Cerebellum (tissue), 4 donors: ENCODE measurements at places on chromosomes 12 and 14.
A peak's percentile ranks its signal among the peaks of the same experiment; 100 is the strongest.

DNA sequence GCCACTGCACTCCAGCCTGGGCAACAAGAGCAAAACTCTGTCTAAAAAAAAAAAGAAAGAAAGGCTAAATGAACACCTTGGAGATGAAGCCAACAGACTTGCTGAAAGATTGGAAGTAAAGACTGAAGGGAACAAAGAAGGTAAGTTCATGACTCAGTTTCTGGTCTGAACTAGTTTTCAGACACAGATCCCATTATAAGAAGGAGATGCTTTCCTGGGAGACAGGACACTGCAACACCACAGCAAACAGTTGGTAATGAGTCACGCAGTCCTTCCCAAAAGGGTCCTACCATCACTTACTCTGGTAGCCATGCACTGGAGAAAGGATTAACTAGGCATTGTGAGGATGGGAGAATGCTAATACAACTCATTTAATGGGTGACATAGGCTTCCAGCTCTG lies 97.2 kb downstream of the SSPN start:
- DNase-seq = no peak

- DNase-seq = no peak
Observed at GRCh38 chr14:23865502-23865901, 88.1 kb upstream of the DHRS4 start.

- peak; percentile 65 for DNase-seq
Observed at GRCh38 chr12:121128908-121129810, 3.5 kb upstream of the P2RX7 start.

DNA sequence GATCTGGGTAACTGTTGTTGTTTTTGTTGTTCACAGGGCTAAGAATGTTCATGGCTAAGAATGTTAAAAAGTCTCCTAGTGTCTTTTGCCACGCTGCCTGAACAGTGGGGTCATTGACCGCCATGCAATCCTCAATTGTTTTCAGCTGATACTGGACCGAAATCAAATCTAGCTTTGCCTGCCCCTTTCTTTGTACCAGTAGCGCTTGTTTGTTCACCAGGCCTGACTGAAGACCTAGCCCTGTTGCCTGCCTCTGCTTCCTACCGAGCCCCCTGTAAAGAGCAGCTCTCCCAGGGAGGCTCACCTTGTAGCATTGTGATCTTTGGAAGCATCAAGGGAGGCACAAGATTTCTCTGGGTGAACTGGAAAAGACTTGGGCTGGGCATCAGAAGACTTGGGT lies 6.7 kb downstream of the PSEN1 start:
- DNase-seq = no peak

DNA sequence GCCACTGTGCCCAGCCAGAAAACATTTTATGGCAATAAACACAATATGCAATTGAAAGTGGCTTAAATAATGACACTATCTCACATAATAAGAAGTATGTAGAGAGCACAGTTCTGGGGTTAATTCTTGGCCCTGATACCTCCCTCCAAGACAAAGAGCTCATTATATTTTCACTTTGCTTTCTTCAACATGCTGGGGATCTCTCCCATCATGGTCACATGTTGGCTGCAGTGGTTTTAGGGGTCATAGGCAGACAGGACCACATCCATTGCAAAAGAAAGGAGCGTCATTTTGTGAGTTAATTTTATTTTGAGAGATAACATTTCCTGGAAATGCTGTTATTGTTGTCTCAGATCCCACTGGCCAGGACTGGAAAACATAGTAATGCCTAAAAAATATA lies 8.3 kb upstream of the SLC38A2 start:
- DNase-seq = no peak

DNA sequence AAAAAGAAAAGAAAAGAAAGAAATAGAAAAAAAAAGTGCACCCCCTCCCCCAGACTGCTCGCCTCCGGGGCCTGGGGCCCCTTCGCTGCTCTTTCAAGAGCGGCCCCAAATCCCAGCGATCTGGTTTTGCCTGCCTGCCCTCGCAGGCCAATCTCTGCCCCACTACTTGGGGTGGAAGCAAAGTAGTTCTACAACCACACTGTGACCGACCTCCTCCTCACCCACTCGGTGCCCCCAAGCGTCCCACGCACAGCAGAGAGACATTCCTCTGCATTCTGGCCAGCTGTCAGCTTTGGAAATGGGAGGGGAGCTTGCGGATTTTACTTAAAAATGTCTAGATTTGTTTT lies 2.4 kb upstream of the TBX3 start:
- DNase-seq = no peak

DNA sequence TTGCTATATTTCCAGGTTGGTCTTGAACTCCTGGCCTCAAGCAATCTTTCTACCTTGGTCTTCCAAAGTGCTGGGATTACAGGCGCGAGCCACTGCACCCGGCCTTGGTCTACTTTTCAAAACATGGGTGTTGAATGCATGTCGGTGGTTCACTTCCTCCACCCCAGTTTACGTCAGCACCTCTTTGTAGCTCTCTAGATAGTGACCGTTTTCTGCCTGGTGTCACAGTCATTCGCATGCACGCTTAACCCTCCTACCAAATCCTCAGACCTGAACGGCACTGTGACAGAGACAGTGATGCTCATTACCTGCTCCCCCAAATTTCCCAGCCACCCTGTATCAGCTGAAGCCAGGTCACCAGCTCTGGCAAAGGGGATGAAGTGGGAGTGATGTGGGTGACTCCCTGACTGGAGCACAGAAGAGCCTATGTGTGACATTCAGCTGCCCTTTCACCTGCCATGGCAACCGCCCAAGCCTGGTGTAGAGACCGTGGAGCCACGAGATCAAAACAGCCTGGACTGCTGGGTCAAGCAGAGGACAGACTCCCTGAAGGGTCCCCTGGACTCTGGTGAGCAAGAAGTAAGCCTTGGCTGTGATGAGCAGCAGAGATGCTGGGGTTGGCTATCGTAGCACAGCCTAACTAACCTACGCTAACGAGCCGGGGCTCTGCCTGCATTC lies 66.2 kb upstream of the GPR68 start:
- DNase-seq = no peak

GRCh38 chr12:81176796-81177195 lies 98.9 kb downstream of the ACSS3 start:
- no peak for DNase-seq

DNA sequence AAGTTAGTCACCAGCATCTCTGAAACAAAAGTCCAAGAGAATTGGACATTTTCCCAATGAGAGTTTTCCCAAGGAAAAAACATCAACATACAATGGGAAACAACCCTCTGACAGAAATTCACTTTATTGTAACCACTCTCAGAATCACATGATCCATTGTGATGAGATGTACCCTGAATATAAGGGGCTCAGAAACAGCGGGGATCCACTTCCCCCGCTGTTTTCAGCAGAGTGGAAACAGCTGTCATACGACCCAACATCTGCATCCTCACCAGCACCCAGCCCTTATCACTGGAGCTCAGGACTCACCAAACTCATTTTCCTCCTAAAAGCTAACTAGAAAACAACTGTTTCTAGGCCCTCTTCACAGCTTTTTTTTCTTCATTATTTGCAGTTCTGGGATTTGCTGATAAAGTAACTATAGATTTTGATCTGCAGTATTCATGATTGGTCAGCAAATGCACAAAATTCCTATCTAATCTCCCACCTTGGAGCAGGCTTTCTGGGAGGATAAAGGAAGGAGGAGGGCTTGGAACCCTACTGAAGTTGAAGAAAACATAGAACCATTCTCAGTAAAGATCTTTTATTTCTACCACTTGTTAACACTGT lies 31.3 kb downstream of the CORO1C start:
- no peak for DNase-seq

GRCh38 chr12:1559676-1560091 lies 34.7 kb downstream of the FBXL14 start:
- DNase-seq = no peak

- DNase-seq = no peak
Observed at GRCh38 chr12:95553197-95553943, 2.1 kb upstream of the USP44 start.

- DNase-seq = peak; percentile 66
Observed at GRCh38 chr12:109428037-109428629, 49.0 kb downstream of the KCTD10 start.

GRCh38 chr12:50685641-50686040 lies 78.3 kb upstream of the ATF1 start:
- DNase-seq = peak; percentile 72

GRCh38 chr14:55446833-55447232 lies 6.4 kb upstream of the TBPL2 start:
- no peak for DNase-seq

DNA sequence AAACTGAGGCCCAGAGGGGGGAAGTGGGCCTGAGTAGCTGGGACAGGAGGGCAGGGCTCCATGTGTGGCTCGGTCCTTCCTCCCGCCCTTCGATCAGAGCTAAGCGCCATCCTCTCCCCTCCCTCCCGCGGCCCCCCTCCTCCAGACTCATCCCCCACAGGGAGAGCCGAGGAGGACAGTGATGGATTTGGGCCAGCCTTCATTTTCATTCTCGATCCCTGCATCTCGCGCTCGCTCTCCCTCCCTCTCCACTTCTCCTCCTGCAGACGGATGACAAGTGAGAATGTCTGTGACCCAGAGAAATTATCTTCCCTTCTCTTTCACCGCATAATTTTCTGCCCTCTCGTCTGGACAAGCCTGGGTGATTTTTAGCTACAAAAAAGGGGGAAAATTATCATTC lies 183.3 kb downstream of the RBM19 start:
- DNase-seq = no peak
